ENCODE measurements at places on chromosomes 11 and 22.

GRCh38 chr11:23730307-23730998 is 766.4 kb upstream of the LUZP2 start:
- no peak for DNase-seq

DNA sequence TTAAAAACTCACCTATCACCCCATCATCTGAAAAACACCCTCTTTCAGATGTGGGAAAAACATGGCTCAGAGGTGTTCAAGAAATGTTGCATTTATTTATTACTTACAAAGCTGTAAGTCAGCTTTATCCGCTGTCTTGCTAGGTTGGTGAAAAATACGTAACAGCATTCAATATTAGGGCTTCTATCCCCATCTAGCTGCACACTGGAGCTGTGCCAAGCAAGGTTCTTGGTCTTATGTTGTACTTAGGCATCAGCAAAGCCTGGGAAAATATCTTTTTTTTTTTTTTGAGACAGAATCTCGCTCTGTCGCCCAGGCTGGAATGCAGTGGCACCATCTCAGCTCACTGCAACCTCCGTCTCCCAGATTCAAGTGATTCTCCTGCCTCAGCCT is 7.5 kb downstream of the SERPING1 start:
- no peak for DNase-seq

- no peak for DNase-seq
Observed at GRCh38 chr11:128334311-128335044, 252.9 kb downstream of the ETS1 start.

- DNase-seq, result no peak
Observed at GRCh38 chr11:59011655-59012397, 72.5 kb downstream of the GLYATL1 start.

GRCh38 chr11:93734427-93735222 is 6.7 kb downstream of the TAF1D start:
- DNase-seq, result no peak

DNA sequence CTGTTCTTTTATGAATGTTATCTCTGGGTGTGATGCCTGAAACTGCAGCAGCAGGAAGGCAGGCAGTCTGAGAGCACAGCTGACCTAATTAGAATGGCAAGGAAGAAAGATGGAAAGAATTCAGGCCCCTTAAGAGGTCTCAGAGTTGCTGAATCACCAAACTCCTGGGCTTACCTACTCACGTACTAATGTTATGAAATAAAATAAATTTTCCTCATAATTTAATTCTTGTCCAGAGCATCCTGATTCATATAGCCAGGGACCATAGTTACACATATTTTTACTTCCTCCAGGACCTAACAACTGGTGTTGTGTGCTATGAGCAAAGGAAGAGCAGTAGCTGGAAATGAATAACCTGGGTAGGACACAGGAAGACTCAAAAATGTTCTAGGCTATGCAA is 41.9 kb downstream of the SNX19 start:
- no peak for DNase-seq

- DNase-seq, result no peak
Observed at GRCh38 chr11:124884340-124884739, 13.3 kb downstream of the ROBO4 start.

DNA sequence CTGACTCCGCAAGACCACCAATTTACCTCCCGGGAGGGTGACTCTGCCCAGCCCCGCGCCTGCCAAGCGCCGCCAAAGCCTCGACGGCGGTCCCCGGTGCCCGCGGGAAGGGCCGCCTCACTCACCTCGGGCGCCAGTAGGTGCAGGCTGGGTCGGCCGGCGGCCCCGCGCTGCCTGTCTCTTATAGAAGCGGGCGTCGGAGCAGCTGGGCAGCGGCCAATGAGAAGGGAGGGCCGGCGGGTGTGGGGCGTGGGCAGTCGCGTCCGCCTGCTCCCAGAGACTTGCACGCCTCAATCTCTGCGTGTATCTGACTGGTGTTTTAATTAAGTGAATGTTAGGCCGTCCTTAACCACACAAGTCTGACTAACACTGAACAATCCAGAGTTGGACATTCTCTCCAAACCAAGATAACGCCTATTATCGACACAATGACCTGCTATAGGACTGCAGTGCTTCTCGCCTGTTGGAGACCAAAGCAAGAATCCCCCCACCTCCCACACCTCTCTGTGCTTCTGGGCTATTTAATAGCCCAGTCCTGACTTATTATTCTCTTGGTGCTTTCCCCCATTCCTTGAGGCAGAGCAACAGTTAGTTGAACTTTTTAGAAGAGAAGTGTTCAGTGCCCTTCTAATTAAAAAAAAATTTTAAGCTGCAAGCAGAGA is at the start of gene TPH1:
Gene TPH1, minus strand, starts transcription at position 154 of the 662 bp plus-strand sequence. CDS start 5,507 bp downstream, outside the sequence.
- no peak for DNase-seq

DNA sequence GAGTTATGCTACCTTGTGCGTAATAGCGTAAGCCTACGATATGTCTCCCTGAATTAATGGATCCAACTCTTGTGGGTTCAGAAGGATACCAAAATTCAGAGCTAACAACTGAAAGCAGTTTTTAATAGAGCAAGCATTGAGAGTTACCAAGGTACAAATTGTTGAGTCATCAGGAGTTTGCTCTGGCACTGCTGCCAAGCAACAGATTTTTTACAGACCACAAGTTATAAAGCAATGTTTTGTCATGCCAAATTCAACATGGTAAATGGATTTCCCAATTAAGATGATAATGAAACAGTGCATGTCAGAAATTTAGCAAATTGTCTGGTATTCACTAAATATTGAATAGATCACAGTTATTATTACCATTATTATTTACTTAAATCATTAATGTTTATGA is 295.6 kb downstream of the NELL1 start:
- no peak for DNase-seq

- DNase-seq, result no peak
Observed at GRCh38 chr11:63839508-63840355, 822 bp downstream of the MARK2 start.

DNA sequence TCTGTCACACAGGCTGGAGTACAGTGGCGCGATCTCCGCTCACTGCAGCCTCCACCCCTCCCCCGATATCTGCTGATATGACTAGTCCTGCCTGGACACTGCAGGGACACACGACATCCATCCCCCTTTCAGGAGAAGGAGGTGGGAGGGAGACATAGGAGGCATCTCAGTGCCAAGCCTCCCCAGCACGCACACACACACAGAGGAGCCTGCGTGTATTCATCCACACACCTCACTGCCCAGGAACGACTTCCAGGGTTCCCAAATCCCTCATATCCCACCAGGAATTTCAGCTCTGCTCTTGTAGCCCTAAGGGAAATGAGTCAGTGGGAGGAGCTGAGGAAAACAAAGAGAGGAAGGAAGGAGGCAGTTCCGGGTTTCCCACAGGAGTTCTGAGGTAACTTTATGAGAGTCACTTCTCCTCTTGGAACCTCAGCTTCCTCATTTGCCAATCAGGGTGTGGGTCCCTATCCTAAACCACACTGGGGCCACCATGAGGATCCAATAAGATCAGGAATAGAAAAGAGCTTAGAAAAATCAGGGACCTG is 37.2 kb upstream of the ACER3 start:
- DNase-seq, result no peak

DNA sequence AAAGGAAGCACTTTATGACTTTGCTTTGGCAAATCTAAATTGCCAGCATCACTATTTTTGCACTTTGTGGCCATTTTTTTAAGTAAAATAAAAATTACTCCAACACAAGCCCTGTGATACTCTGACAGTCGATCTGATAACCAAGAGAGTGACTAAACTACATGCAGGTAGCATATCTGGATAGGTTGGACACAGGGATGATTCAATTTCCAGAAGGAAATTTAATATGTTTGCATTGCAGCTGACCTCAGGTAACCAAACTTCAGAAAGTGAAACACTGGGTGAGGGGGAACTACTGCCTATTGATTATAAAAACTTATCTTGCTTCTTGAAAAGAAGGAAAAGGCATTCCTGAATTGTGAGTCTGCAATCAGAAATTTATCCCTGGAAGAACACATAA is 13.9 kb downstream of the OR5B3 start:
- DNase-seq, result no peak

Data from SK-N-MC (cell line).